Uterine smooth muscle cell (primary cell): ENCODE measurements at places on chromosomes 3 and 15. TPM values are rescaled to one million over a fixed set of nuclear protein-coding genes. Genes with fewer than 3 reads are reported as not detected.

COX5A gene
- 34.6 and 45.7 TPM in 2 replicates for total RNA-seq

MELTF gene
- 1.00 and 2.5 TPM in 2 replicates for total RNA-seq

P2RY1 gene
- 0.75 and 1.1 TPM in 2 replicates for total RNA-seq

HRH1 gene
- 6.6 and 11.4 TPM in 2 replicates for total RNA-seq

DNAJC13 gene
- total RNA-seq = 103 and 107 TPM in 2 replicates

LINGO1 gene
- not detected in 2 replicates for total RNA-seq

ATP8B4 gene
- 2.1 and 9.9 TPM in 2 replicates for total RNA-seq

GRK7 gene
- total RNA-seq = under 0.01 TPM in 1 of 2 replicates, not detected in the other

MYO5C gene
- total RNA-seq = under 0.01 and 0.22 TPM in 2 replicates

HEMK1 gene
- 24.0 and 30.0 TPM in 2 replicates for total RNA-seq

LDHAL6B gene
- under 0.01 TPM in 1 of 2 replicates, not detected in the other for total RNA-seq

HCLS1 gene
- total RNA-seq = 2.1 and 2.5 TPM in 2 replicates

RNU5B-1 gene
- not detected in 2 replicates for total RNA-seq

NRG4 gene
- not detected in 2 replicates for total RNA-seq

GALNT15 gene
- total RNA-seq = 3.4 and 4.6 TPM in 2 replicates

AP3B2 gene
- total RNA-seq = 0.22 and 0.75 TPM in 2 replicates

GABRB3 gene
- 1.2 and 2.7 TPM in 2 replicates for total RNA-seq

TRPM7 gene
- 70.8 and 93.0 TPM in 2 replicates for total RNA-seq

CCR9 gene
- not detected in 2 replicates for total RNA-seq

P2RY13 gene
- not detected in 2 replicates for total RNA-seq

AHSG gene
- not detected in 2 replicates for total RNA-seq

CCR8 gene
- not detected in 2 replicates for total RNA-seq

ILDR1 gene
- not detected in 2 replicates for total RNA-seq

POLQ gene
- 6.5 and 18.6 TPM in 2 replicates for total RNA-seq

CEP19 gene
- 3.2 and 4.4 TPM in 2 replicates for total RNA-seq

KLHL6 gene
- under 0.01 TPM in 2 replicates for total RNA-seq

INKA1 gene
- total RNA-seq = 3.7 and 5.4 TPM in 2 replicates
